ENCODE measurements at places on chromosomes 4 and X. TPM values are rescaled to one million over a fixed set of nuclear protein-coding genes. Genes with fewer than 3 reads are reported as not detected.

The SYP gene
- total RNA-seq: 291 TPM

The ZNF827 gene
- total RNA-seq: 227 TPM

The POU3F4 gene
- total RNA-seq: 1.8 TPM

The HERC6 gene
- total RNA-seq: 0.22 TPM

The PDS5A gene
- 66.0 TPM for total RNA-seq

The CSAG3 gene
- 7.4 TPM for total RNA-seq

The ZMAT1 gene
- total RNA-seq: 5.2 TPM

The IBSP gene
- not detected for total RNA-seq

The PGAM4 gene
- not detected for total RNA-seq

The METAP1 gene
- 26.2 TPM for total RNA-seq

The GC gene
- total RNA-seq: not detected

The PPP1R2C gene
- not detected for total RNA-seq

The GABRA4 gene
- not detected for total RNA-seq

The CT45A10 gene
- not detected for total RNA-seq

The ART3 gene
- total RNA-seq: not detected

The S100P gene
- not detected for total RNA-seq

The RAB39B gene
- total RNA-seq: 20.9 TPM

The OPRPN gene
- not detected for total RNA-seq

The NXF2B gene
- total RNA-seq: 0.74 TPM

The RTL3 gene
- total RNA-seq: not detected

The NXF2 gene
- 1.4 TPM for total RNA-seq

The FRMD7 gene
- not detected for total RNA-seq

The LDB2 gene
- 3.1 TPM for total RNA-seq

The TNIP3 gene
- not detected for total RNA-seq

The ZNF718 gene
- 10.7 TPM for total RNA-seq

The LRP2BP gene
- total RNA-seq: 1.1 TPM

The VCX3A gene
- total RNA-seq: not detected

Data from glutamatergic neuron (in vitro differentiated cells).